ENCODE measurements at places on chromosomes 5 and 9. TPM values are rescaled to one million over a fixed set of nuclear protein-coding genes. Genes with fewer than 3 reads are reported as not detected.

NDUFB6 gene
- total RNA-seq, result 58.7 TPM

DUSP1 gene
- total RNA-seq, result 257 TPM

PFN3 gene
- total RNA-seq, result not detected

- DNase-seq, result no peak
Measured at GRCh38 chr5:146199176-146199815, 4.1 kb upstream of the RBM27 start.

DNA sequence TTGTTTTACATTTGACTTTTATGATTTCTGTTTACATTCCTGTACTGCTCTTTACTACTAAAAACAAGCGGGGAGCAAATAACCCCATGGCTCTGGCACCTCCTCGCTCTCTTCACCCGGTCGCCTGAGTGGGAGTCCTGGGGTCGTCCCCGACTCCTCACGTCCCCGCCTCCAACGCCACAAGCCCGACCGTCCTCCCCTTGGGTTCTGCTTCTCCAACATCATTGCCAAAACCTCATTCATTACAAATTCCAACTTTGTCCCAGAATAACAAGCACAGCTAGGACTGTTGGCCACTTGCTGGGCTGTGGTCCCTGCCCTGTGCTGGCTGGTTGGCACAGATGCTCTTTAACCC lies 35.1 kb downstream of the MRPL36 start:
- no peak for DNase-seq

GRCh38 chr5:177447611-177448243 lies 1.1 kb downstream of the PRR7 start:
- no peak for DNase-seq
